Activated T-helper 1 cell treated with anti-CD3 and anti-CD28 coated beads, Interleukin-12 subunit alpha, Interleukin-12 subunit beta, Interleukin-2, Interleukin-4 antibody, amounts not matched to agents 30 ng/mL and 10 ng/mL and 1 ng/mL, durations not matched to agents 14 hours and 24 hours and 36 hours (primary cell): ENCODE measurements at places on chromosomes 1 and 21.

GRCh38 chr1:18828224-18828623 is 31.2 kb downstream of the TAS1R2 start:
- H3K4me3 ChIP-seq = no peak overlapping the region
- H3K4me1 ChIP-seq = no peaks in the 10 kb centered on the region
- H3K36me3 ChIP-seq = no peaks in the 10 kb centered on the region
- no peaks in the 10 kb centered on the region for H3K27me3 ChIP-seq
- no peak overlapping the region for H3K27ac ChIP-seq
- no peak for DNase-seq

GRCh38 chr1:29232387-29232786 is 1.7 kb upstream of the MECR start:
- H3K27ac ChIP-seq = no peak overlapping the region
- peaks cover 1% of the 10 kb centered on the region for H3K36me3 ChIP-seq
- H3K27me3 ChIP-seq = peaks cover 26% of the 10 kb centered on the region
- no peak overlapping the region for H3K4me3 ChIP-seq

- peaks cover 19% of the 10 kb centered on the region for H3K27me3 ChIP-seq
- no peaks in the 10 kb centered on the region for H3K36me3 ChIP-seq
- DNase-seq = no peak
Observed at GRCh38 chr1:100530880-100531487, 7.0 kb upstream of the GPR88 start.

GRCh38 chr21:26933448-26933847 is 33.4 kb downstream of the ADAMTS5 start:
- no peaks in the 10 kb centered on the region for H3K36me3 ChIP-seq
- H3K4me3 ChIP-seq = no peak overlapping the region
- no peak overlapping the region for H3K27ac ChIP-seq
- no peak for DNase-seq
- H3K27me3 ChIP-seq = no peaks in the 10 kb centered on the region
- no peaks in the 10 kb centered on the region for H3K4me1 ChIP-seq

DNA sequence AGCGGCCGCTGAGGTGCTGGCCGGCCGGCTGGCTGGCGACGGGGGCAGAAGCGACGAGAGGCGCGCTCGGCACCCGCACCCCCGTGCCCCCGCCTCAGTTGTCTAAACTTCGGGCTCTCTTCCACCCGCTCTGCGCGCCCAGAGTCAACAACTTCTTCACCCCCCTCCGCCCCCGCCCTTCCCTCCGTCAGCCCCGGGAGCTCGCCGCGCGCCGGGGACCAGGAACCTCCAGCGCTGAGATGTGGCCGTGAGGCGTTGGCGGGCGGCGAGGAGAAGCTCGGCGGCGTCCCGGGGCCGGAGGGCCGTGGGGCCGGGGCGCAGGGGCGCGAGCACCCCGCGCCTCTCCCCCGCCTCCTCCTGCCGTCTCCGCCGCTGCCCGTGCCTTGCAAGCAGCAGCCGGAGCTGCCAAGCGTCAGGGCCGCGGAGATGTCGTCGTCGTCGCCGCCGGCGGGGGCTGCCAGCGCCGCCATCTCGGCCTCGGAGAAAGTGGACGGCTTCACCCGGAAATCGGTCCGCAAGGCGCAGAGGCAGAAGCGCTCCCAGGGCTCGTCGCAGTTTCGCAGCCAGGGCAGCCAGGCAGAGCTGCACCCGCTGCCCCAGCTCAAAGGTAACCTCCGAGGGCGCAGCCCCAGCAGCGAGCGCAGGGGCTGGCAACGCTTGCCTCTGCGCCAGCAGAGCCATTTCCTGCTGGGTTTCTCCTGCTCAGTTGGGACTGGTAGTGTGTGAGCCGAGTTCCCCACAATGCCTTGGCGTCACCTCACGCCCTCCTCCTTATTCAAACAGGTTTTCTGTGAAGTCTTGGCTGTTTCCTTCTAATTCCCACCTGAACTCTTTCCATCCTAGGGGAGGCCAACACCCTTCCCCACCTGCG is 710 bp downstream of the PPP2R5A start:
- peak overlapping the region; percentile 95 for H3K27ac ChIP-seq
- peak overlapping the region; percentile 97 for H3K4me3 ChIP-seq
- H3K27me3 ChIP-seq = peaks cover 2% of the 10 kb centered on the region
- H3K36me3 ChIP-seq = peaks cover 13% of the 10 kb centered on the region
- peaks cover 59% of the 10 kb centered on the region for H3K4me1 ChIP-seq

GRCh38 chr1:67862685-67863084 is 29.4 kb upstream of the GNG12 start:
- no peaks in the 10 kb centered on the region for H3K4me1 ChIP-seq
- H3K27ac ChIP-seq = no peak overlapping the region
- no peaks in the 10 kb centered on the region for H3K36me3 ChIP-seq
- peaks cover 11% of the 10 kb centered on the region for H3K27me3 ChIP-seq
- no peak overlapping the region for H3K4me3 ChIP-seq

DNA sequence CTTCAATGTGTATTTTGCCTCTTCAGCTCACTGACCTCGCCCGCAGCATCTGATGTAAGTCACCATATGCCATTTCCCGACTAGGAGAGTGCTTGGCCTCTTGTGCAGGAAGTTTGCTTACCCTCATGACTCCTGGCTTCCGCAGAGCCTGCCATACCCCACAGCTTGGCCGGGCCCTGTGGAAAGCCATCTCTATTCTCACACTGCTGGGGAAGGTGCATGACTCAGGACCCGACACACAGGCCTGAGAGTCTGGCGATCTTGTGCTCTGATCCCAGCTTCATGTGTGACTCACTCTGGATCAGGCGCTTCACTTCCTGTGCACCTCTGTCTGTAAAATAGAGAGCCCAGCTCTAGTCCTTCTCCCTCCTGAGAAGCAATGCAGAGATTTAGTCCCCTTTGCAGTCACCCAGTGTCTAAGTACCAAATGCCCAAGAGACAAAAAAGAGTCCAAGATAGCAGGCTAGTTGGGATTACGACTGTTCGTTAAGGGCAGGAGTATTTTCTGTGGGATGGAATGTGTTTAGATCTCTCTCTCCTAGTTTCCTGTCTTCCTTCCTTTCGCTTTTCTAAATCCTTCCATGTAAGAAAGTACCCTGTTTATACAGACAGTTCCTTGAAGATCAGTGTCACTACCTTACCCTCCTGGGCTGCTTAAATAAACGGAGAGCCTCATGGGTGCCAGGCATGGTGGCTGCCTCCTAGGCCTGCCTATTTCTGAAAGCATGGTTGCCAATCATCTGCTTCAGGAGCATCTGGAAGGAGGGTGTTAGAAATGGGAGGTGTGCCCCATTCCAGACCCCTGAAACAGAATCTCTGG is 62.8 kb upstream of the KIF26B start:
- no peaks in the 10 kb centered on the region for H3K4me1 ChIP-seq
- no peak overlapping the region for H3K27ac ChIP-seq
- no peak for DNase-seq

- H3K4me1 ChIP-seq = no peaks in the 10 kb centered on the region
- H3K27ac ChIP-seq = no peak overlapping the region
Observed at GRCh38 chr1:78237364-78237916, 191.7 kb downstream of the GIPC2 start.
